ENCODE measurements at places on chromosomes 1 and 21.

GRCh38 chr1:185636848-185637247 is 97.3 kb upstream of the HMCN1 start:
- DNase-seq, result no peak

GRCh38 chr1:107147843-107148242 is 7.0 kb downstream of the NTNG1 start:
- DNase-seq, result peak; percentile 88

GRCh38 chr1:158819461-158820443 is 11.4 kb upstream of the MNDA start:
- DNase-seq, result no peak

DNA sequence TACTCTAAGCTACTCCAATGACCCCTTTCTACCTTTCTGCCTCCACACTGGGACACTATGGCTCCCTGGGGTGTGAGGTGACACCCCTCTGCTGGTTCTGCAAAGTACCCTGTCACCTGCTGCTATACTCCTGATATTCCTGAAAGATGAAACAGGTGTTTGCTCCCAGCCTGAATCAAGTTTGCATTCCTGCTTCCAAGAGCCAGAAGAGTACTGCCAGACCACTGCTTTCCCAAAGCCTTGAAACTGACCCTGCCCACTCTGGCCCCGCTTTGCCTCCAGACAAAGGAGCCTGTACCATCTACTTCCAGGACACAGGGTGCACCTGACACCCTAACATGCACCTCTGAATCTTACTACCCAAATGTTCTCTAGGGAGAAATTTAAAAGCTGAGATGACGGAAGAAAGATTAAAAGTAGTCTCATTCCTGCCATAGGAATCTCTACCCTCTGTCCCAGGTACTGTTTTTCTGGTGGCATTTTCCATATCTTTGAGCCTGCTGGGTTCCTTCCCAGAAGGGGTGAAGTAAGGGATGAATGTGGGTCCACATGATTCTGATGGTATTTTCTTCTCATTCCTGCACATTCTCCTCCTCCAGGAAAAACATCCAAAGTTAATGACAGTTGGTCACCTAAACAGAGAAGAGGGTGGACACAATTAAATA is 70.3 kb upstream of the DUSP10 start:
- DNase-seq, result no peak

DNA sequence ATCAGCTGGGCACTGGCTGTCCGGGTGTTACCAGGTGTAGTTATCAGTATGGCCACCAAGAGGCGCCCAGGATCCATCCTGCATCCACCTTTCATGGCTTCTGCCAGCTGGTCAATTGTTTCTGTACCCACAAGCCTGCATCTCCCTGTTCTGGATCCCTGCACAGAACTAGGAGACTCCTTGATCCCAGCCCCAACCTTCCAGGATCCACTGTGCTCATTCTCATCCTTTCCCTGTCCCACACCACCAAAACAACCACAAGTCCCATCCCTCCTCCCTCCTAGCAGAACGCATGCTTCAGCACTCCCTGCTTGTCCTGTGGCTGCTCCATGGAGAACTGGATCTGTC is 27.2 kb upstream of the FOXE3 start:
- DNase-seq, result peak; percentile 64

- no peak for DNase-seq
Observed at GRCh38 chr1:78758506-78758905, 108.9 kb downstream of the IFI44 start.

GRCh38 chr1:1179983-1180861 is 6.5 kb downstream of the TTLL10 start:
- no peak for DNase-seq

DNA sequence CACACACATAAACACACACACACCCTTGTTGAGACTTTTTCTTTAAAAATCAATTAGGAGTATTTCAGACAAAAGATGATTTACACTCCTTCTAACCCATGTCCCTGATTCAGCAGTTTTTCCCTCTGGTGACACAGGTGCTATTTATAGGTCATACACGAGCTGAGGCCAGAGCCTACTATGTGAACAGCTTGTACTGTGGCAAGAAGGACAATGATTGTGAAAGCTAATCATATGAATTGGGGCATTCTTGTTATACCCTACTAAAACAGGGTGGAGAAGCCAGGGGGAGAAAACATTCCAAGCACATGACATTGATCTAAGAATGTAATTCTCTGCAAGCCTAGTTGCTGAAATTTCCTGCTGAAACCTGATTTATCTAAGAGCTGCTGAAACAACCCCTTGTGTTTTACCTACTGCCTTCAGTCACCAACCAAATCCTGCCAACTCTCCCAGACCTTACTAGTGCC is 60.3 kb downstream of the XCL1 start:
- DNase-seq, result no peak

GRCh38 chr21:38863291-38863690 is 57.6 kb downstream of the ETS2 start:
- no peak for DNase-seq

- DNase-seq, result no peak
Observed at GRCh38 chr1:68049941-68050878, at the start of gene DIRAS3. Gene DIRAS3 (minus strand): TSS chr1:68050627. CDS start chr1:68047297, 3,330 bp downstream.

GRCh38 chr21:41726058-41726558 is 40.7 kb downstream of the RIPK4 start:
- DNase-seq, result no peak

DNA sequence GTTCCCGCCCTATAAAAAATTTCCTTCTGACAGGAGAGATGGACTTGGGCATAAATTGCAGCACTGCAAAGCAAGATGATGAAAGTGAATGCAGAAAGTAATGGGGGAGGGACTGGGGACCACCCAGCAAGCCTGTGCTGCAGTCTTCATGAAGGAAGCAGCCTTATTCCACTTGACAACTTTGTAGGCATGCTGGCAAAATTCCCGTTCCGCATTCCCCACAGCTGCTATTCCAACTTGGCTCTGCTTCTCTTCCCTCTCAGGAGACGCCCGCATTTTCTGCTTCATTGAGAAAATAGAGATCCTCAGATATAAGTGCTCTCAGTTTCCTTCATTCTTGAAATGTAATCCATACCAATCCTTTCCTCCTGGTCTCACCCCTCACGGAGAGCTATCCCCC is 2.4 kb downstream of the HMGB4 start:
- DNase-seq, result no peak

DNA sequence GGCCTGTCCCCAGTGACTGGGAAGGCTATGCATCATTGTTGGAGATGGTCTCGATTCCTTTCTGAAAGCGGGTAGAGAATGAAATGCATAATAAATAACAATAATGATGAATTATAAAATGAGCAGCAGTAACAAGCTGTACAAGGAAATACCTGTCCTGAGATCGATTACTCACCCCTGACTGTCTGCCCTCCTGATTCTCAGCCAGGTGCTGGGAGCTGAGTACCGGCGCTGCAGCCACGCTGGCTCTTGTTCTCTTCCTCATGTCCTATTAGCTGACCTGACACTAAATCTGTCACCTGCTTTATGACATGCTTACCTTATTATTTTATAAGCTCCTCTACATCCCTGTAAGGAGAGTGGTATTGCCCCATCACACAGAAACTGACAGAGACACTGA is 3.4 kb downstream of the AGPAT3 start:
- DNase-seq, result no peak

- DNase-seq, result no peak
Observed at GRCh38 chr21:37227071-37228002, 39.8 kb downstream of the VPS26C start.

GRCh38 chr1:14919751-14920150 is 233.8 kb upstream of the TMEM51 start:
- no peak for DNase-seq

- DNase-seq, result no peak
Observed at GRCh38 chr1:101137144-101138126, 99.4 kb upstream of the S1PR1 start.

DNA sequence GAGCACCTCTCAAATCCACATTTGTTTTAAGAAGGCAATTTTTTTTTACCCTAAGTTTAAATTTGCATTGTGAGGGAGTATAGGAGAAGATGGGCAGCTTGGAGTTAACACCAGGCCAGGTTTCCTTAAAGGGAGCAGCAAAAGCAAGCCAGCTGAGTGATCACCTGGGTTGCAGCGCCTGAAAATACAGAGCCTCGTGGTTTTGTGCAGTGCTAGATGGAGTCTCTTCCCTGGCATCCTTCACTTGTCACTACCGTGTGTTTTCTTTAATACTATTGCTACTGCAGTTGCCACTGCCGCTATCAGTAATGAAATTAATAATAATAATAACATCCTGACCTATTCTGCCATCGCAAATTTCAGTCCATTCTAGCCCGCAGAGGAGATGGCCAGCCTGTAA is 35.2 kb upstream of the VAV3 start:
- DNase-seq, result no peak

DNA sequence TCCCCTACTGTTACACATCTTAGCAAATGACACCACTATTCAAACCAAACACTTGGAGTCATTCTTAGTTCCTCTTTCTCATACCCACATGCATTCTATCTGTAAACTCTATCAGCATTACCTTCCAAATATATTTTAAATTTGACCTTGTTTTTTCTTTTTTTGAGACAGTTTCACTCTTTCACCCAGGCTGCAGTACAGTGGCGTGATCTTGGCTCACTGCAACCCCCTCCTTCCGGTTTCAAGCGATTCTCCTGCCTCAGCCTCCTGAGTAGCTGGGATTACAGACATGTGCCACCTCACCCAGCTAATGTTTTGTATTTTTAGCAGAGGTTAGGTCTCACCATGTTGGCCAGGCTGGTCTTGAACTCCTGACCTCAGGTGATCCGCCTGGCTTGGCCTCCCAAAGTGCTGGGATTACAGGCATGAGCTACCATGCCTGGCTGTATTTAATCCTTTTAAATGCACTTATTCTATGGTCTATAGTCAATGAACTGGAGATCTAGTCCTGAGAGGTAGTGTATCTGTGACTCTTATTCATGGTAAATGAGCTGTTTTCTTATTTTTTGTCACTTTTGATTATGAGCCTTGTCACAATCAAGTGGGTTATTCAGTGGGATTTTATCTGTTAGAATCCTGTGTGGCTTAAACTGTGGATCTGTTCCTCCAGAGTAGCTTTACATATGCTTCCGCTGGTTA is 73.1 kb downstream of the GATAD2B start:
- no peak for DNase-seq

- DNase-seq, result no peak
Observed at GRCh38 chr1:174995916-174996315, 3.8 kb upstream of the CACYBP start.

DNA sequence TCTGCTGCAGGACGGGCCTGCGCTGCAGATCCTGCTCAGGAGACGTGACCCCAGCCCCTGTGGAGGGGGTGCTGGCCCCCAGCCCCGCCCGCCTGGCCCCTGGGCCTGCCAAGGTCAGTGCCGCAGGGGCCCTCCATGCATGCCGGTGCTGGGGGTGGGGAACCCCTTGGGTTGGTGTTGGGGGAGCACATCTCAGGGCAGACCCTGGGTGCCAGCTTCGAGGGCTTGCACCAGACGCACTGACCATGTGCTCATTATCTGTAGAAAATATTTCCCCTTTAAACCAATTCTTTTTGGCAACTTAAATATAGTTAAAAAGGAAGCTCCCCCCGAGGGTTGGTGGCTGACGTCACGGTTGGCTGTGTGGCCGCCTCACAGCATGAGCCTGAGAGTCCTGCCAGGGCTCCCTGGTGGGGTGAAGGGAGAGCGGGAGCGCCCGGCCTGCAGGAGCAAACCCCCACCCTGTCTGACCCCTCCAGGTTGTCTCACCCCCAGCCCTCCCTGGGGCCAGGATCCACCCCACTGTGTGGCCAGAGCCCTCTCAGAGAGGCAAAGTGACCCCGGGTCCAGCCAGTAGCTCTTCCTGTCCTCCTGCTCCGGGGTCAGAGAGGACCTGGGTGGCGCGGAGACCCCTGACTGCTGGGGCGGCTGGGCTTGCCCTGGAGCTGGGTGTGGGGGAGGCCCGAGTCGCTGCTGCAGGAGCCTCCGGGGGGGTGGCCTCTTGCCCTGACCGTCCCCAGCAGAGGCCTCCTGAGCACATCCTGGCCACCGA is 5.3 kb upstream of the PFKL start:
- peak; percentile 45 for DNase-seq

DNA sequence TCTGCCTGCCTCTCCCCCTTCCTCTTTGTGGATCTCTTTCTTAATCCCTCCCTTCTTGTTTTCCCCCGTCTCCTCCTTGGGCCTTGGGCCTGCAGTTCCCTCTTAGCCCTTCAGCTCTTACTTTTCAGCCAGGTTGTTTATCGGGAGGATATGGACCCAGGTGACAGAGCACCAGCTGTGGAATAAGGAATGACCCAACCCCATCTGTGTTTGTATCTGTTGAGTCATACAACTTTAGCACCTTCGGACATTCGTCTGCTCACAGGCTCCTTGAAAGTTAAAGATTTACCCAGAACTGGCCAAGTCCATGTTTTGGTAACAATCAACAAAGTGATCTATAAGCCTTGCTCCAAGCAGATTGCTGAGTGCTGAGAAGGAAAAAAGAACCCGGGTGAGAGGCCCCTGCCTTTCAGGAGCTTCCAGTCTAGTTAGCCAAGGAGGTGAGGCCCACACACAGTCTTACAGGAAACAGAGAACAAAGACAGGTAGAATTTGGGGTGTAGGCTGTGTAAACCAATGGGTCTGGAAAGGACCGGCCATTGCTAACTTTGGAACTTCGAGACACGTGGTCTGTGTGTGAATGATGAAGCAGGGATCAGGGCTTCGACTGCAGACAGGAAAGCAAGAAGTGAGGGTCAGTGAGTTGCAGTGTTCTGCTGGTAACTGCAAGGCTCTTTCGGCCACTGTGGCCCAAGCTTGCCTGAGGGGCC is 66.7 kb upstream of the F3 start:
- DNase-seq, result no peak

DNA sequence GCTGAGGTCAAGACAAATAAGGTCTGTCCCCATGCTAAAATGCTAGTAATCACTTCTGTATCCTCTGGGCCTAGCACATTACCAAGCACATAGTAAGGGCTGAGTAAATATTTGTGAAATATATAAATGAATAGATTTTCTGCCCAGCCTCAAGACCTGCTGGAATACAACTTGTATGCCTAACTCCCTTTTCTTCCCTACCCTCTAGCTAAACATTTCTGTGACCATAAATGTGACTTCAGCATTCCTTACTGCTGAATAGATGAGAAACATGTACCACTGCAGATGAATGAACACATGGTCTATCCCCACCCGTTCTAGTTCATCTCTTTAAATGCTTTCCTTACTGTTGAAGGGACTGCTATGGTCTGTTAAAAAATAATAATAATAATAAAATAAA is 209.0 kb upstream of the HOOK1 start:
- no peak for DNase-seq

DNA sequence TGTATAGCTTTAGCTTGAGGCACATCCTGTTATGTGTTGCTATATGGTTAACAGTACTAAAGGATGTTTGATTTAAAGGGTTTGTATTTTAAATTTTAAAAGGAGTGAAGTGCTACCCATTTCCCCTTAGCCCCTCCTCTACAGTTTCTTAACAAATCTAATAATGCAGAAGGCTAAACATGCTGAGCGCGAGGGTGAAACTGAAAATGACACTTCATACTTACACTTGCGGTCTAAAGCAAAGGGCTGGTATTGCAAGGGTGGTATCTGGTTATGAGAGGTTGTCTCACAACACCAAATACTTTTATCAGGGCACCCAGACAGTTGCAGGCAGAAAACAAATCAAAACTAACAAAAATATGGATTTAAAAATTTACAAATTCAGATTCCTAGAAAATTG is 172.3 kb downstream of the SIPA1L2 start:
- no peak for DNase-seq
